Renal cortical epithelial cell (primary cell): ENCODE measurements at places on chromosomes 2 and 18. TPM values are rescaled to one million over a fixed set of nuclear protein-coding genes. Genes with fewer than 3 reads are reported as not detected.

- no peak for DNase-seq
These were observed 95.2 kb upstream of the HS6ST1 start for GRCh38 chr2:128413718-128414341.

- DNase-seq: peak; percentile 41
These were observed 236.7 kb downstream of the TCF4 start for GRCh38 chr18:55351241-55351691.

DNA sequence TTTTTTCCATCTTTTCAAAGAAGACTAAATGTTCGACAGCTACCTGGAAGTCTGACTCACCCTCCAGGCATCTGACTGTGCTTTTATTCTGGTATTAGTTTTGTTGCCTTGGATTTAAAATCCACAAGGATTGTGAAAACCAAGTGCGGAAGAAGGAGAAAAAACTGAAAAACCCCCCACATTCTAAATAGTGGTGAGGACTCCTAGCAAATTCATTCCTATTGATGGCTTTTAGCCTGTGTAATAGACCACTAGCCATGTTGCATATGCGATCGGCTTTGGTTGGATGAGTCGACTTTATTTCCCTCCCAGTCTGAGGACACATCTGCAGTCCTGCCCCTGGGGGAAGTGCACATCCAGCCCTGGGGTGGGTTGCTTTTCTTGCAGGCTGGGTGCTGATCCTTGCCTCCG is 16.9 kb downstream of the LDLRAD4 start:
- DNase-seq: peak; percentile 17

DNA sequence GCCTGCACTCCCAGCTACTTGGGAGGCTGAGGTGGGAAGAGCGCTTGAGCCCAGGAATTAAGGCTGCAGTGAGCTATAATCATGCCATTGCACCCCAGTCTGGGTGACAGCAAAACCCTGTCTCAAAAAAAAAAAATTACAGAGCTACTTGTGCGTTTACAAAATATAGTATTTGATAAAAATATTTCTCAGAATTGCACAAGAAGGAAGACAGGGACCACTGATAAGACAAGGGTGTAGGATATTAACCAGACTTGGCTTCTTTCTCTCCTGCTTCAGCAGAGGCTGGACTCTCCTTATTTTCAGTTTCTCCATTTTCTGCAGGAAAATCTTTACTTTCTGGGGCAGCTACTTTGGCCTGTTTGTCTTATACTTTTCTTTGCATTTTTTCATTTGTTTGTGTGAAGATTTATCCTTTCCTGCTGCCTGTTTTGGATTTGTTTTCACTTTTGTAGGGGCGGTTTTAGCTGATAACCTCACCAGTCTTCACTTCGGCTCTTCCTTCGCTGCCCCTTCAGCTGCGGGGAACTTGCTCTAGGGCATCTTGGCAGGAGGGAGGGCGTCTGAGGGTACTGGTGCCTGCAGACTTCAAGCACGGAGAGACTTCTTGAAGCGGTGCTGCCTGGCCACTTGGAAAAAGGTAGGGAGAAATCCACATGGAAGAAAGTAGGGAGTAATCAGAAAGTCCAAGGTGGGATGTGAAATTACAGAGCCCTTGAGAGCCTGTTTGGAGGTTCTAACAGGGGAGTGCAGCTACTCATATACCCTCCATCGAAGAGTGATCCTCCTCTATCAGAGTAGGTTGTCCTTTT is 14.9 kb upstream of the ZDBF2 start:
- DNase-seq: no peak

The NEUROD1 gene
- total RNA-seq: not detected in 2 replicates

The RBM44 gene
- total RNA-seq: 0.30 and 0.35 TPM in 2 replicates

DNA sequence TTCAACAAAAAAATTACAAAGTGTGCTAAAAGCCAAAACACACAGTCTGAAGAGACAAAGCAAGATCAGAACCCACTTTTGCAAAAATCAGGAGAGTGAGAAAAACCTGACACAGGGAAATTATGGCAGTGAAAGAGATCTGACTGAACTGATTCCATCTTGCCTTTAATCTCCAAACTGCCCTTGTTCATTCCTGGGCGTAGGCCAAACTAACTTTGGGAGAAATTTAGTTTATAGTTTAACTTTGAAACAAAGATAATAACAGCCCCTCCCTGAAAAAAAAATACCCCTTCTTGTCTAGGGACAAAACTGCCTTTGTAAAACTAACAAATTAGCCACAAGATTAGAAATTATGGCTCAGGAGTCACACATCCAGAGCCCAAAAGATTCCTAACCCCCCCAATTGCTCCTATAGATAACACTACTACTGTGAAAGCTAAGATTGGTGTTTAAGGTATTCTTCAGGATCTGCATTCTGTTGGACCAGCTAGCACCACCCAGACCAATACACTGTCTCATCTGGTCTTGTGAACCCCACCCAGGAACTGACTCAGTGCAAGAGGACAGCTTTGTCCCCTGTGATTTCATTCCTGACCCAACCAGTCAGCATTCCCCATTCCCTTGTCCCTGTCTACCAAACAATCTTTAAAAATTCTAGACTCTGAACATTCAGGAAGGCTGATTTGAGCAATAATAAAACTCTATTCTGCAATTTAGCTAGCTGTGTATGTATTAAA is 226.1 kb upstream of the SH3BP4 start:
- no peak for DNase-seq

The PLB1 gene
- total RNA-seq: 1.2 and 2.1 TPM in 2 replicates

GRCh38 chr18:3046216-3046808 is 33.4 kb upstream of the LPIN2 start:
- DNase-seq: no peak

GRCh38 chr18:60978338-60978737 is 354.9 kb upstream of the CDH20 start:
- peak; percentile 94 for DNase-seq

DNA sequence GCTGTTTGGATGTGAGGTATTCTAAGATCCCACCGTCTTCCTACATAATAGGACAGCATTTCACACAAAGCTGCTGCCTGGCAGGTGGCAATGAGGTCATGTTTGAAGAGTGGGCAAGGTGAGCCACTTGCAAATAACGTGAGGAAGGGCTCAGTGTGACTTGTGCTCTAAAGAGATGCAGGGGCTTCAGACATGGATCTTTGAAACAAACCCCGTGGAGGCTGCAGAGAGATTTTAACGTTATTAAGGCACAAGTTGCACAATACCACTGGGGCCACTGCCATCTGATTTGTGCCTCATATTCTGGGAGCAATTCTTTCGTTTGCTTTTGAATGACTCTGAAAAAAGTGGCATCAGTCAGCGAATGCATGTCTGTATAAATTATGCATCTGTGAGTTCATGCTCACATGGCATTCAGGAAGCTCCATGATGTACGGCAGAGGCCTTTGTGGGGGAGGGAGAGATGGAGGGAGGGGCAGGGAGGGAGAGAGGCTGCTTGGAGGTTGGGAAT is 362.0 kb downstream of the SOX11 start:
- no peak for DNase-seq

DNA sequence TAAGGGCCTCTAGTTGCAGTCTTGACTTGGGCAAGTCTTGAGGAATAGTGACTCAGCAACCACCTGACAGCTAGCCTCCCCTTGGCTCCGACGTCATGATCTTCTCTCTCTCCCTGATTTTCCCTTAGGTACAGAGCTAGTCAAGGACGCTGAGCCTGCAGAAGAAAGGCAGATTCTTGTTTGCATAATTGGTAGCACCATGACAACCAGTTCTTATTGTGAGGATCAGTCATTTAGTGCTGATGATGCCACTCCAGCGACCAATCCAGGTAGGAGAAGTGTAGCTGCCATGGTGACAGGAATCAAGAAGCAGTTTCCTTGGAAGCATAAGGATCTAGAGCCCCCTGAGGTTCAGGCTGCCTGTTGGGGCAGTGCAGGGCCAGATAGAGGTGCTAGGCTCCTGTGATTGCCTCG is 2.8 kb upstream of the RESP18 start:
- peak; percentile 17 for DNase-seq

- DNase-seq: no peak
These were observed 318.3 kb downstream of the MEIS1 start for GRCh38 chr2:66753257-66753656.

GRCh38 chr2:47072018-47072691 is 83.0 kb downstream of the STPG4 start:
- no peak for DNase-seq

DNA sequence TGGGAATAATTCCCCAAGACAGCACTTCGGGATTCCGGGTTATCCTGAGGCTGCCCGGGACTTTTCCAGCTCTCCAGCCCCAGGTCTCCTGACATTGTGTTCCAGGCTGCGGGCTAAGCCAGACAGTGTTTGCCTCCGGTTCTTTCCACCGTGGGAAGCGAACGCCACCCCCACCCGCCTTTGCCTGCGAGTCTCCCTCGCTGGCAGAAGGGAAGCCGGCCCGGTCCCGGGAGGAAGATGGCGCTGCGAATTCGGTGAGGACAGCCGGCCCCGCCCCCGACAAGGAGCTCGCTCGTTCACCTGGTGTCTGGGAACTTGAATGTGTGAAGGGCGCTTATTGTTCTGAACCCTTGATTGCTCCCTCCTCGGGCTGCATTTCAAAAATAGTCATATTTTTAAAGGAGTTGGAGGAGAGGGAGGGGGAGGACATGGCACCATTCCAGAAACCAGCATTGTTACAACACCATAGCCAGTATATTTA is 2.9 kb downstream of the LRATD1 start:
- DNase-seq: peak; percentile 69

GRCh38 chr2:29238497-29238896 is 123.3 kb downstream of the CLIP4 start:
- peak; percentile 3 for DNase-seq

- DNase-seq: no peak
These were observed 334.8 kb downstream of the MYCN start for GRCh38 chr2:16275131-16275530.

The SPOPL gene
- total RNA-seq: 15.6 and 20.9 TPM in 2 replicates

DNA sequence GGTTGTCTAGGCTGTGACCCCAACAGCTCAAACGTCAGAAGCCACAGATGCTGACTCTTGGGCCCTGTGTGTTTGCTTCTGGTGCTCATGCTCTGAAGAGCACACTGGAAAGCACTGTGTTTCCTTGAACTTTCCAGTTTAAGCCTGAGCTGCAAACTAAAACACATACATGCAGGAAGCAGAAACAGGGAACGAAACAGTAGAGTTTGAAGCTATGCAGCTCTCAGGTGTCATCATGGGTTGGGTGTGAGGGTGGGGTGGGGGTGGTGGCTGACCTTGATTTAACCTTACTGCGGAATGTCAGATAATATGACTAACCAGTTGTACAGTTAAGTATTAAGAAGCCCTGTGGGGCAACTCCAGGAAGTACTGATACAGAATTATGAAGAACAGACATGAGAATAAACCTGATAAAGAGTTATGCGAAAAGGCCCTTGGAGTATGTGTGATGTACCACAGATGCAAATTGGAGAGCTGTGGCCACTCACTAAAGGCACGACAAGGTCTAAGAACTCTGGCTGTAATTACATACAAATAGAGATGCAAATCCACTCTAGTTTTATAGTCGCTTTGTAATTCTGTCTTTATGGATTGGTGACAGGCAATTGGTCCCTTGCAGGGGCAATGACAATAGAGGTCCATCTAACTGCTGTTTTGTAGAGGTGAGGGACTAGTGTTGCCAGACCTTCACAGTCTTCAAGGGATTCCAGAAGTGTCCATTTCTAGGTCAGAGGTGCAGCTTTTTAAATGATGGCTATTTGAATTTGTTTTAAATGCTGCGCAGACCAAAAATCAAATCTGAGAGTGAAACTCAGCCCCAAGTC is 273.1 kb downstream of the NAPG start:
- DNase-seq: peak; percentile 72

DNA sequence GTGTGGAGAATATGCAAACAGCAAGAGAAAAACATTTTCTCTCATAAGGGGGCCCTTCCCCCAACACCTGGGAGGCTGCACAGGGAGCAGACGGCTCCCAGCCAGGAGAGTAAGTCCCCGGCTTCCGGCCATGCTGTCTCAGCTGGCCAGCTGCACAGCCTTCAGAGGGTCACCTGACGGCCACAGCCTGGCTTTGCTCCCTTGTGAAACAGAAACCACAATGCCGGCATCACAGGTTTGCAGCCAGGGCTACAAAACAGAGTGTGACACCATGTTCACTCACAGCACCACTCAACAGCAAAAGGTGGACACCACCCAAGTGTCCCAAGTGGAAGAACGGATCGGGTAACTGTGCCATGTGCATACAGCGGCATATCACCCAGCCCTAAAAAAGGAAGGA is 86.9 kb upstream of the GPC1 start:
- DNase-seq: no peak

The TBC1D8 gene
- total RNA-seq: 12.3 and 22.8 TPM in 2 replicates

GRCh38 chr2:2226326-2226725 is 104.7 kb downstream of the MYT1L start:
- no peak for DNase-seq

DNA sequence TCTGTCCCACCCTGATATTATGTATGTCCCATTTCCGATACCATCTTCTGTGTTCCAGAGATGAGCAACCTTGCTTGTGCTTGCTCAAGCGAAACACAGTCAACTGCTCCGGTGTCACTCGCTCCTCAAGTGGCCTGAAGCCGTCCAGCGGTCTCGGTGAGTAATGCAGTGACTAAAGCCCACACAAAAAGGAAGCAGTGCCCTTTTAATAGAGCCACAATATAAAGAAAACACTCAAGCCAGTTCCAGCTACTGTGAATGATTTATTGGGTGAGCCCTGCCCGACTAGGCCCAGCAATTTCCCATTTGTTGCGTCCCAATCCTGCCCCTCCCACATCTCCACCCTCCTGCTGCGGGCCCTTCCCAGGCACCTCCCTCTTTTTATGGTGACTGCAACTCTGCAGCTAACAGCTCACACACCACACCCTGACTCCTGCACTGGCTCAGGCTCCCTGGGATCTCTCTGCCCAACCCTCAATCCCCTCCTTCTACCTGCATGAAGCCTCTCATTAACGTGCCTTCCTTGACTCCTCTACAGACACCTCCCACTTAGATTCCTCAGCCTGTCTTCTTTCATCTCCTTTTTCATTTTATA is 44.2 kb upstream of the DSC1 start:
- peak; percentile 95 for DNase-seq

The TXNDC2 gene
- not detected in 2 replicates for total RNA-seq

DNA sequence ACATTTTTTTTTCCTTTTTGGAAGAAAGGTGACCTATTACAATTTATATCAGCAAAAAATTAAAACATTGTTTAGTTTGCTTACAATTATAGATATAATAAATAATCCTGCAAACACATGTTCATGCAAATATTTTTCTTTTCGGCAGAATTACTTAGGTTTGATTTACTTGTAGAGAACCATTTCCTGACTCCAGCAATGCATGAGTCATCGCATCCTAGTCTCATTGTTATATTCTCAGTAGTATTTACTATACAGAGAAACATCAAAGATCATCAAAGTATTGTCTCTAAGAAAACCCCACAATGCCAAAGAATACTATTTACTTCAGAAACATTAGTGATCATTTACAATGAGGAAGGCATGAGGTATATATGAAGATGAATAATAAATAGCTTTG is 40.4 kb upstream of the MTIF2 start:
- peak; percentile 74 for DNase-seq

The CNDP1 gene
- under 0.01 and 0.05 TPM in 2 replicates for total RNA-seq

The NCKAP5 gene
- 0.55 and 0.69 TPM in 2 replicates for total RNA-seq

DNA sequence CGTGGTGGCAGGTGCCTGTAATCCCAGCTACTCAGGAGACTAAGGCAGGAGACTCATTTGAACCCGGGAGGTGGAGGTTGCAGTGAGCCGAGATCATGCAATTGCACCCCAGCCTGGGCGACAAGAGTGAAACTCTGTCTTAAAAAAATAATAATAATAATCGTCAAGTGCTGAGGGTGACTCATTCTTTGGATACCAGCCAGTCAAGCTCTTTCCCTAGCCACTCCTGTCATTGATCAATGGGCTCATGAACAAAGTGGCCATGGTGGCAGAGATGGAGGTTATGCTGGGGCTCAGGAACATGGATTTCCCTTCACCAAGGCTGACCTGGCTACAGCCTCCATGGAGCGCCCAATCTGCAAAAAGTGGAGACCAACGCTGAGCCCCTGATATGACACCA is 94.5 kb upstream of the HAAO start:
- no peak for DNase-seq

The SLC4A3 gene
- 3.5 and 10.1 TPM in 2 replicates for total RNA-seq

- no peak for DNase-seq
These were observed 341.2 kb downstream of the ALK start for GRCh38 chr2:29580223-29580622.
